Activated T-helper 17 cell treated with anti-CD3 and anti-CD28 coated beads, Interleukin-2, amount 50 U/mL, for 72 hours (primary cell): ENCODE measurements at places on chromosomes 11 and 22. TPM values are rescaled to one million over a fixed set of nuclear protein-coding genes. Genes with fewer than 3 reads are reported as not detected.

GRCh38 chr11:107830915-107831540 is 27.6 kb downstream of the SLC35F2 start:
- ATAC-seq, result no peak

- peak; percentile 72 for ATAC-seq
Observed at GRCh38 chr22:44972363-44973083, 37.3 kb downstream of the PHF21B start.

GRCh38 chr22:35978889-35979288 is 49.7 kb downstream of the RBFOX2 start:
- no peak for ATAC-seq

GRCh38 chr11:74050465-74050864 is 41.6 kb upstream of the UCP3 start:
- ATAC-seq, result no peak

- peak; percentile 87 for ATAC-seq
Observed at GRCh38 chr22:31537019-31537535, 40.7 kb downstream of the SFI1 start.

DNA sequence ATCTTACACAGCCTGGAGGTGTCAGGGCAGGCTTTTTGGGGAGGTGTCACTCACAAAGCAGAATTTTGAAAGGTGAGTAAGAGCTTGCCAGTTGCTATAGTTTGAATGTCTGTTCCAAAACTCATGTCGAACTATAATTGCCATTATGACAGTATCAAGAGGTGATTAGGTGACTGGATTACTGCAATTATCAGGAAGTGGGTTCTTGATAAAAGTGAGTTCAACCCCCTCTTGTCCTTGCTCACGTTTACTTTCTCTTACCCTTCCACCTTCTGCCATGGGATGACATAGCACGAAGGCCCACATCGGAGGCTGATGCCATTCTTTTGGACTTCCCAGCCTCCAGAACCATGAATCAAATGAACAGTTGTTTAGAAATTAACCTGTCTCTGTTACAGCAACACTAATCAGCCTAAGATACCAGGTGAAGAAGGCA is 4.7 kb upstream of the C11orf86 start:
- peak; percentile 52 for ATAC-seq

DNA sequence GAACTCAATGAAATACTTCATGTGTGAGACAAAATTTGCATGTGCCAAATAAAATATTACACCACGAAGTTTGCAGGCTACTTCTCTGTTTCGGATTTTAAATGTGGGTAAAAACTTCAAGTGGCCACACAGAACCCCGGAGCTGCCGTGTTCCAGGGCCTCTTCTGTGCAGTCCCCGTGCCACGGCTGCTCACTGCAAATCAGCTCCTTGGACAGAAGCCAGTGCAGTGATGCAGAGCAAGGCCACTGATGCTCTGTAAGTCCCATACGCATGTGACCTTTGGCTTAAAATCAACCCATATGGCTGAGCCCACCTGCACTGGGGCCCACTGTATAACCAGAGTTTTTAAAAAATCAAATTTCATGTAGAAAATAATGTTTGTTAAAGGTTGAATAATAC is 1309.4 kb downstream of the TBC1D22A start:
- no peak for ATAC-seq

- ATAC-seq, result no peak
Observed at GRCh38 chr11:7451520-7451919, 33.8 kb upstream of the OLFML1 start.

DNA sequence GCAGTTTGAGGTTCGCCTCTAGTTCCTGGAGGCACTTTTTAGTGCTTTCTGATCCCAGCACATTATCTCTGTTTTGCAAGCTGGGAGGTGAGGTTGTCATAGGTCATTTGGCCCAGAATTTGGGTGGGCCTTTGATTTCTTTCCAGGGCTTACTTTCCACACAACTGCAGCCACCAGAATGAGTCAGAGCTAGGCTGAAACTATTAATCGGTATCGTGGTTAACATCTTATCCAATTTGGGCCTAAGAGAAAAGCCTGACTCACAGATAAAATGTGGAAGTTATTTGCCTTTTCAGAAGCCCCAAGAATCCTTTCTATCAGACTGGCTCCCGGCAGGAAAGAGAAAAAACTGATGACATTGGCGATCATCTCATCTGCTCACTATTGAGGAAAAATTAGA is 166.4 kb downstream of the KIRREL3 start:
- no peak for ATAC-seq

DNA sequence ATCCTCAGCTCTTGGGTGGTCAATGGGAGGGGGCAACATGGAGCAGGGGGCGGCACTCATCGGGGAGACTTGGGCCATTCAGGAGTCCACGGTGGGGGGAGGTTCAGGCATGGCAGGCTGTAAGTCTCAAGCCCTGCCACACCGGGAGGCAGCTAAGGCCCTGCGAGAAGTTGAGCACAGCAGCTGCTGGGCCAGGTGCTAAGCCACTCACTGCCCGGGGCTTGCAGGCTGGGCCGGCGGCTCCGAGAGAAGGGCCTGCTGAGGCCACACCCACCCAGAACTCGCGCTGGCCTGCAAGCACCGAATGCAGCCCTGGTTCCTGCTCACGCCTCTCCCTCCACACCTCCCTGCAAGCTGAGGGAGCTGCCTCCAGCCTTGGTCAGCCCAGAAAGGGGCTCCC is 131.4 kb downstream of the OR4C45 start:
- no peak for ATAC-seq

- ATAC-seq, result no peak
Observed at GRCh38 chr22:30038219-30038618, 42.0 kb upstream of the HORMAD2 start.

DNA sequence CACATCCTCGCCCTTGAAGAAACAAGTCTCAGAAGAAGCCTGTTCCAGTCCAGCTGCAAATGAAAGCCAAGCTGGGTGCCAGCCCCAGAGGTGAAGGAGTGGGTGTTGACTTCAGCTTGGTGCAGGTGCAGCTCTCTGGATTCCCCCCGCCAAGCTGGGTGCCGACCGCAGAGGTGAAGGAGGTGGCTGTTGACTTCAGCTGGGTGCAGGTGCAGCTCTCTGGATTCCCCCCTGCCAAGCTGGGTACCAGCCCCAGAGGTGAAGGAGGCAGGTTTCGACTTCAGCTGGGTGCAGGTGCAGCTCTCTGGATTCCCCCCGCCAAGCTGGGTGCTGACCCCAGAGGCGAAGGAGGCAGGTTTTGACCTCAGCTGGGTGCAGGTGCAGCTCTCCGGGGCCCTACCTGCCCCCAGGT is 1234.0 kb downstream of the TBC1D22A start:
- no peak for ATAC-seq

DNA sequence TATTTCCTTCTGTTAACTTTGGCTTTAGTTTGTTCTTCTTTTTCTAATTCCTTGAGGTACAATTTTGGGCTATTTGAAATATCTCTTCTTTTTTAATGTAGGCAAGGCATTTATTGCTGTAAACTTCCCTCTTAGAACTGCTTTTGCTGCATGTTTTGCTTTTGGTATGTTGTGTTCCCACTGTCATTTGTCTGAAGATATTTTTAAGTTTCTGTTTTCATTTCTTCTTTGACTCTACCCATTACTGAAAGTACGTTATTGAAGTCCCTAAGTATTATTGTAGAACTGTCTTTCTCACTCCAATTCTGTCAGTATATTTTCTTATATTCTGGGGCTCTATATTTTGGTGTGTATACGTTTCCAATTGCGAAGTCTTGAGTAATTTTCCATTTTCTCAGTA is 77.9 kb downstream of the KCNQ1OT1 start:
- ATAC-seq, result no peak

DNA sequence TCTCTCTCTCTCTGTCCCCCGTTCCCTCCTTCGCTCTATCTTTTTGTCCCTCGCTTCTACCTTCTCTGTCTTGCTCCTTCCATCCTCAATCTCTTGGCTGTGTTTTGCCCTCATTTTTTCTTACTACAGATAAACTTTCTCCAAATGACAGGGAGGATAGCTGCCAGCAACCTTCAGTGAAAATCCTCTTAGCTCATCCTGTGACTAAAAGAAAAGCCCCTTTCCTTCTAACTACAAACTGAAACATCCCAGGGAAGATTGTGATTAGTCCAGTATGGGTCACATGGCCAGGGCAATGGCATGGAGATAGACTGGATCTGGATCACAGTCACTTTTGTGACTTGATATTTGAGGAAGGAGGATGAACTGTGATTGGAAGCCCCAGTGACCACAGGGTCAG is 10.4 kb downstream of the SPON1 start:
- ATAC-seq, result peak; percentile 58

- ATAC-seq, result no peak
Observed at GRCh38 chr11:111555255-111555654, 14.7 kb downstream of the LAYN start.

DNA sequence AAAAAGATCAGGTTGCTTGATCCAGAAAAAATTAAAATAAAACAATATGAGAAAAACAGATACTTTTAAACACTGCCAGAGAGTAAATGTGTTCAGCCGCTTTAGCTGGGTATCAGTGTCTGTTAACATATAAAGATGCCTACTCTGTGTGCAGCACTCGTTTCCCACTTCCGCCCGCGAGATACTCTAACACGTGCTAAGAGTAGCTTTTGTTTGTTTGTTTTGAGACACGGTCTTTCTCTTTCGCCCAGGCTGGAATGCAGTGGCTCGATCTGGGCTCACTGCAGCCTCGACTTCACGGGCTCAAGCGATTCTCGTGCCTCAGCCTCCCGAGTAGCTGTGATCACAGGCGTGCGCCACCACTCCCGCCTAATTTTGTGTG is 531 bp upstream of the MEN1 start:
- peak; percentile 44 for ATAC-seq

- ATAC-seq, result no peak
Observed at GRCh38 chr11:72930008-72930407, 115.8 kb downstream of the ATG16L2 start.

GRCh38 chr11:73313652-73314051 is 5.6 kb downstream of the ARHGEF17 start:
- no peak for ATAC-seq

DNA sequence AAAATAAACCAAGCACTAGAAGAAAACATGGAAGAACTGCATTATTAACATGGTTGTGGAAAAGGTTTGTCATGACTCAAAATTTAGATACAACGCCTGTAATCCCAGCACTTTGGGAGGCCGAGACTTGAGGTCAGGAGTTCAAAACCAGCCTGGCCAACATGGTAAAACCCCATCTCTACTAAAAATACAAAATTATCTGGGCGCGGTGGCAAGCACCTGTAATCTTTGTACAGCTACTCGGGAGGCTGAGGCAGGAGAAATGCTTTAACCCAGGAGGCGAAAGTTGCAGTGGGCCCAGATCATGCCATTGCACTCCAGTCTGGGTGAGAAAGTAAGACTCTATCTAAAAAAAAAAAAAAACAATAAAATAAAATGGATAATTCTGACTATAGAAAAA is 23.7 kb downstream of the GNB1L start:
- no peak for ATAC-seq

- no peak for ATAC-seq
Observed at GRCh38 chr11:35583126-35583525, 35.1 kb upstream of the FJX1 start.

DNA sequence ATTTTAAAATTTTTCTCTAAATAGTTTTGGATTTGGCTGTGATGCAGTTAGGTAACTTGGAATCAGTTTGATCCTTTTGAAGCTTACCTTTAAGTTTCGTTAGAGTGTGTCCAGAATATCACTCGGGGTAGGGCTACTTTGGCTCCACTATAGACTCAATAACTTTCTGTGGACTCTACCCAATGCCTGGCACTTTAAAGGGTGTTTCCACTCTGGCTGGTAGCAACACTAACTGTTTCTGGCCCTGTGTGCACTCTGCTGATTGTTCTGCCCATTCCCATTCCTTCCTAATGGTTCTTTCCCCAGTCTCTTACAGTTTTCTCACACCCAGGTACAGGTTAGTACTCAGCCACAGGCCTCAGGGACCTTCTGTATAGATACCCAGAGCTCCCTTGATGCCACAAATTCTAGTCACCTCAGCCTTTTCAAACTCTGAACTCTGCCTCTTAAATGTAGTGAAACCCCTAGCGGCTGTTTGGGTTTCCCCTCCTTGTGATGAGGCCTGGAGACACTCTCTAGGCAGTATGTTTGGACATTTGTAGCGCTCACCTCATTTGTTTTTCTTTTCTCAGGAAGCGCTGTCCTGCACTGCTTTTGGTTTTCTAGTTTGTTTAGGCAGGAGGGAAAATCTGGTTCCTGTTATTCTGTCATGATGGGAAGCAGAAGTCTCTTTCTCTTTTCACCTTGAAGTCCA is 16.8 kb downstream of the CUL5 start:
- ATAC-seq, result peak; percentile 78

DNA sequence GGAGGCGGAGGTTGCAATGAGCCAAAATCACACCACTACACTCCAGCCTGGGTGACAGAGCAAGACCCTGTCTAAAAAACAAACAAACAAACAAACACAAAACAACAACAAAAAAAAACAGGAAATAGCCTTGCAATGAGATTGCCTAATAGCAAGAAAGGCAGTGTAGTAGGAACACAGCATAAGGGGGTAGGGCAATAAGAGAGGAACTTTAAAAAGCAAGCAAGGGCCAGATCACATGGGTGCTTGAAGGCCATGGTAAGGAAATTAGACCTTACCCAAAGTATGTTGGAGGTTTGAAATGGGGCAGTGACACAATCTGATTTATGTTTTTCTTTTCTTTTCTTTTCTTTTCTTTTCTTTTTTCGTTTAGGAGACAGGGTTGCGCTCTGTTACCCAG is 34.7 kb upstream of the NRIP3 start:
- ATAC-seq, result no peak

GRCh38 chr11:95791709-95792033 is 1.4 kb downstream of the CEP57 start:
- ATAC-seq, result no peak

B4GAT1 gene
- 12.9 TPM for total RNA-seq

RBMXL2 gene
- not detected for total RNA-seq

C22orf23 gene
- total RNA-seq, result not detected

TCIRG1 gene
- total RNA-seq, result 217 TPM

LARGE2 gene
- 1.8 TPM for total RNA-seq

MYBPC3 gene
- total RNA-seq, result not detected

ABCG4 gene
- not detected for total RNA-seq

OR8H3 gene
- not detected for total RNA-seq

KCNQ1OT1 gene
- 0.24 TPM for total RNA-seq

APOBEC3H gene
- total RNA-seq, result 20.6 TPM

TBX10 gene
- not detected for total RNA-seq

SAC3D1 gene
- total RNA-seq, result 20.1 TPM

CPSF7 gene
- 114 TPM for total RNA-seq

EI24 gene
- 17.0 TPM for total RNA-seq
